ENCODE measurements at places on chromosomes 6 and 20. TPM values are rescaled to one million over a fixed set of nuclear protein-coding genes. Genes with fewer than 3 reads are reported as not detected.

- DNase-seq = peak; percentile 86
- H3K27ac ChIP-seq = peak within 1 kb of the TSS; percentile 87
- peaks cover 31% of the 10 kb centered on the region for H3K4me1 ChIP-seq
- H3K36me3 ChIP-seq = peaks cover 14% of the 10 kb centered on the region
These were observed at the start of gene DPM1 for GRCh38 chr20:50957798-50958614. DPM1 (minus strand) TSS chr20:50958532; CDS start chr20:50958523, 9 bp downstream.

Gene CNBD2
- total RNA-seq = 3.5 TPM

Gene ADGRF5
- total RNA-seq = 3.8 TPM

DNA sequence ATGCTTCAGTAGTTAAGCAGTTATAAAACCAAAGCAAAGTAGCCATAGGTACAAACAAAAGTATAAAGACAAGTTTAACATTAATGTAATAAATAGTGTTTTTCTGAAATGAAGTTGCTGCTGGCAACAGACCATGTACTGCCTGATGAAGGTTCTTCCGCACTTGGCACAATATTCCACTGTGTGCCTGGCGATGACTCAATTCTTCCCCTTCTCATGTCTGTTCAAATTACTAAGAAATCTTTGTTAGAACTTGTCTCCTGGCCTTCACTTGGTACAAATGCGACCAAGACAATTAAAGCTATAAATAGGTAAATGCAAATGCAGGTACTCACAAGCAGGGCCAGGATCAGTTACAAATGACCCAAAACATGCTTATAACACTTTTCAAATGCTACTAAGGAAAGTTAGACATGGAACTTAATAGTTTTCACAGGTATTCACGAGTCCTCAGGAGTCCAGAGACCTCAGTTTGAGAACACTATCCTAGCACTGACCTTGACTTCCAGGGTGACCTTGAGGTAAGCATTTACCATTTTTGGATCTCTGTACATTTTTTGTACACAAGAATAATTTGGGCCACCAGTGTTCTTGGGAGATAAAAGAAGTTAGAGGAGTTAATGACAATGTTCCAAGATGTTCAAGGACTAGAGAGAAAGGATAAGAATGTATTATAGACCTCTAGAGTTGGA lies 8.1 kb upstream of the DDR1 start:
- no peak overlapping the region for H3K4me3 ChIP-seq
- peak overlapping the region; percentile 5 for H3K27ac ChIP-seq
- no peaks in the 10 kb centered on the region for H3K36me3 ChIP-seq
- H3K4me1 ChIP-seq = no peaks in the 10 kb centered on the region
- H3K27me3 ChIP-seq = no peaks in the 10 kb centered on the region

Gene PSORS1C1
- 0.26 TPM for total RNA-seq

Gene DEF6
- 9.4 TPM for total RNA-seq

GRCh38 chr6:110738899-110739365 lies 76.3 kb downstream of the CDK19 start:
- H3K4me1 ChIP-seq = no peaks in the 10 kb centered on the region
- peak overlapping the region; percentile 38 for H3K27ac ChIP-seq
- DNase-seq = peak; percentile 27
- no peaks in the 10 kb centered on the region for H3K27me3 ChIP-seq
- no peaks in the 10 kb centered on the region for H3K36me3 ChIP-seq

DNA sequence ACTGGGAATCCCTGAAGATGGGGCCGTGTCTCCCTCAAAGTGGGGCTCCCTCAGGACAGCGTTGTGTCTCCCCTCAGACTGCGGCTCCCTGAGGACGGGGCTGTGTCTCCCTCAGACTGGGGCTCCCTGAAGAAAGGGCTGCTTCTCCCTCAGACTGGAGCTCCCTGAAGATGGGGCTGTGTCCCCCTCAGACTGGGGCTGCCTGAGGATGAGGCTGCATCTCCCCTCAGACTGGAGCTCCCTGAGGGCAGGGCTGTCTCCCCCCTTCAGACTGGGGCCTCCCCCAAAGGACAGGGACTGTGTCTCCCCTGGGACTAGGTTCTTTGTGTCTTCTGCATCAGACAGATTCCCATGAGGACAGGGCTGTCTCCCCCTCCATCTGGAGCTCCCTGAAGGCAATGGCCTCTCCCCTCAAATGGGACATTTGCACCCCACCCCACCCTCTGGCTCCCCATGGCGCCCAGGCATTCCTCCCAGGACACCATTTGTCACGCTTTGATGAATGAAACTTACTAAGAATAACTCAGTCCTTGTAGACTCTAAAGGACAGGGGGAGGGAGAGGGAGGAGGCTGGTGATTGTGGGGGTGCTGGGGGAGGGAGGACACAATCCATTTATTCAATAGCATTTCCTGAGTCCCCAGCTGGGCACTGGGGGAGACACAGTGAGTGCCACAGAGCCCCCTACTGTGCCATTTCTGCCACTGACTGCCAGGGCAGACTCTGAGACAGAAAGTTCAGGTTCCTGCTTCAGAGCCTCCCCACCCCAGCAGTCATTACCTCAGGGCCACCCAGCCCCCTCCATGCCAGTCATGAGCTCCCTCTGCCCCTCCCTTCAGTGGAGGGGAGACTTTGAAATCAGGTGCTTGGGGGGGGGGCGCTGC lies 122.4 kb downstream of the MRPL14 start:
- peaks cover 3% of the 10 kb centered on the region for H3K4me1 ChIP-seq
- peak; percentile 43 for DNase-seq
- no peaks in the 10 kb centered on the region for H3K27me3 ChIP-seq
- no peak overlapping the region for H3K4me3 ChIP-seq
- no peaks in the 10 kb centered on the region for H3K36me3 ChIP-seq

DNA sequence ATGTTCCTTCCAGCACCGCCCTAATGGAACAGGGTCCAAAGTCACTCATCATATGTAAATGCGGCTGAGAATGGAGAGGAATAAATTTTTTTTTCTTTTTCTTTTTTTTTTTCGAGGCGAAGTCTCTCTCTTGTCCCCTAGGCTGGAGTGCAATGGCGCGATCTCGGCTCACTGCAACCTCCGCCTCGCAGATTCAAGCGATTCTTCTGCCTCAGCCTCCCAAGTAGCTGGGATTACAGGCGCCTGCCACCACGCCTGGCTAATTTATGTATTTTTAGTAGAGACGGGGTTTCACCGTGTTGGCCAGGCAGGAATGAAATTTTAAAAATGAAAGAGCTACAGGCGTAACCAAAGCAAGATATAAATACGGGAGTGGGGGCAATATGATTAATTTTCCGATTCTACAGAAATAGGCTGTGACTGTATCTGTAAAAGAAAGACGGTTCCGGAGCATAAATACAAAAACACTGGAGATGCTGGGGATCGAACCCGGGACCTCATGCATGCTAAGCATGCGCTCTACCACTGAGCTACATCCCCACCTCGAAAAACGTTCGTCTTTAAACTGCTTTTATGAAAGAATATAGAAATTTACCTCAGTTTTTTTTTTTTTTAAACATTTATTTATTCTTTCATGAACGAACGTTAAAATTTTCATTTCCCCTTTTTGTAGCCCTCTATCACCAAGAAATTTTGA lies 132.2 kb downstream of the GPX5 start:
- H3K36me3 ChIP-seq = no peaks in the 10 kb centered on the region
- H3K27ac ChIP-seq = no peak overlapping the region
- no peaks in the 10 kb centered on the region for H3K27me3 ChIP-seq
- no peak for DNase-seq
- H3K4me1 ChIP-seq = no peaks in the 10 kb centered on the region
- no peak overlapping the region for H3K4me3 ChIP-seq

GRCh38 chr6:15368186-15368585 lies 122.3 kb downstream of the JARID2 start:
- no peak for DNase-seq
- no peaks in the 10 kb centered on the region for H3K27me3 ChIP-seq
- no peaks in the 10 kb centered on the region for H3K36me3 ChIP-seq
- peaks cover 43% of the 10 kb centered on the region for H3K4me1 ChIP-seq
- no peak overlapping the region for H3K4me3 ChIP-seq

DNA sequence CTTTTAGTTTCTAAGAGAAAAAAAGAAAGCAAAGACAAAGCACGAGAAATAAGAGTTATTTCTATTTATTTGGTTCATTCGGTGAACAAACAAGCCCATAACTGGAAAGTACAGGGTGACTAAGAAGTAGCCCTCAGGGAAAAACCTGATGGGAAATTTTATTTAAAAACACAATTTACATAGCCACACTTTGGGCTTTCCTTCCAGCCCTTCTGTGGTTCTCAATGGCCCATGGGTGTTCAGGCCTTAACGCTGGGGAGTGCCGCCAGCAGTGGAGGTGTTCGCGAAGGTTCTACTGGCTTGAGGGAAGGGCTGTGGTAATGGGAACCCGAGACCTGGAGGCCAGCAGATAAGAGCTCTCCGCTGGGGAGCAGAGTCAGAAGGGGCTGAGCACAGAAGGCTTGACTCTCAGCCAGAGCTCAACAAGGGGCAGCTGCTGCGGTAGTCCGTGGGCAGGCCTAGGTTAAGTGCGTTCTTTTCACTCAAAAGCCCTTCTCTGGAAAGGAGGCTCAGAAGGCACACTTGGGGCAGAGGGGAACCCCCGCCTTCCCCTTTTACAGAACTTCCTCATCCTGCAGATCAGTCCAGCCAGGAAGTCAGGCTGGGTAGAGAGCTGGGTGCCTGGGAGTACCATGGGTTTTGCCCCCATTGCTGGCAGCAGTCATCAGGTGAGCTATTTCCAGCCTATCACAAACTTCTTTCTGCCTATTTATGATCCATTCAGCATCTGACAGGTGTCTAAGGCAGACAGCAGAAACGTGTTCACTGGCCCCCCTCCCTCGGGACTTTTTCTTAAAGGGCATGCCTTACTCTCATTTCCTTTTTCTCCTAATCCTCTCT lies 8.8 kb upstream of the CD83 start:
- no peaks in the 10 kb centered on the region for H3K36me3 ChIP-seq
- H3K27me3 ChIP-seq = no peaks in the 10 kb centered on the region
- H3K4me1 ChIP-seq = no peaks in the 10 kb centered on the region
- no peak overlapping the region for H3K27ac ChIP-seq
- DNase-seq = no peak

Gene ADGRG6
- total RNA-seq = 5.2 TPM

Measured in pancreas (tissue), 10 donors.